ENCODE measurements at places on chromosomes 1 and 21.

DNA sequence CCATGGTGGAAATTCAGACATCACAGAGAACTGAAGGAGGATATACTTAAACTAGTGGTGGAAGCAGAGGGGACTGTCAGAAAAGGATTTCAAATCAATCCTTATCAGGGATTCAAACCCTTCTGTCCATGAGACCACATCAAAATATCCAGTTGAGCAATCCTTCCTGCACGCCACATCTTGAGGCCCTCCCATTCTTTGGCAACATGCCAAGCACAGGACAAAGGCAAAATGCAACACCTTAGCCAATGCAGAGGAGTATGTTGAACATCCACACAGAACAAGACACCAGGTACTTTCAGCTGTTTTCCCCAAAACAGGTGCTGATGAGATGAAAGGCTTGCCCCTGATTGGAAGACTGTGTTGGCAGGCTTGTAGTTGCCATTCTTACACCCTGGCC is 81.8 kb upstream of the PLXNA2 start:
- DNase-seq = no peak

DNA sequence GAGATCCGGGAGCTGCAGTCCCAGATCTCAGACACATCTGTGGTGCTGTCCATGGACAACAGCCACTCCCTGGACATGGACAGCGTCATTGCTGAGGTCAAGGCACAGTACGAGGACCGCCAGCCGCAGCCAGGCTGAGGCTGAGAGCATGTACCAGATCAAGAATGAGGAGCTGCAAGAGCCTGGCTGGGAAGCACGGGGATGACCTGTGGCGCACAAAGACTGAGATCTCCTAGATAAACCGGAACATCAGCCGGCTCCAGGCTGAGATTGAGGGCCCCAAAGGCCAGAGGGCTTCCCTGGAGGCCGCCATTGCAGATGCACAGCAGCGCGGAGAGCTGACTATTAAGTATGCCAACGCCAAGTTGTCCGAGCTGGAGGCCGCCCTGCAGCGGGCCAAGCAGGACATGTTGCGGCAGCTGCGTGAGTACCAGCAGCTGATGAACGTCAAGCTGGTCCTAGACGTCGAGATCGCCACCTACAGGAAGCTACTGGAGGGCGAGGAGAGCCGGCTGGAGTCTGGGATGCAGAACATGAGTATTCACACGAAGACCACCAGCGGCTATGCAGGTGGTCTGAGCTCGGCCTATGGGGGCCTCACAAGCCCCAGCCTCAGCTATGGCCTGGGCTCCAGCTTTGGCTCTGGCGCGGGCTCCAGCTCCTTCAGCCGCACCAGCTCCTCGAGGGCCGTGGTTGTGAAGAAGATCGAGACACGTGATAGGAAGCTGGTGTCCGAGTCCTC is 25.5 kb downstream of the ETV3L start:
- DNase-seq = peak; percentile 66

- DNase-seq = no peak
Observed at GRCh38 chr1:177645491-177646190, 324.2 kb downstream of the SEC16B start.

- no peak for DNase-seq
Observed at GRCh38 chr21:15128267-15128666, 63.5 kb upstream of the NRIP1 start.

Measured in liver (tissue), 10 donors.